ENCODE measurements at places on chromosomes 11 and 22.
A peak's percentile ranks its signal among the peaks of the same experiment; 100 is the strongest.

DNA sequence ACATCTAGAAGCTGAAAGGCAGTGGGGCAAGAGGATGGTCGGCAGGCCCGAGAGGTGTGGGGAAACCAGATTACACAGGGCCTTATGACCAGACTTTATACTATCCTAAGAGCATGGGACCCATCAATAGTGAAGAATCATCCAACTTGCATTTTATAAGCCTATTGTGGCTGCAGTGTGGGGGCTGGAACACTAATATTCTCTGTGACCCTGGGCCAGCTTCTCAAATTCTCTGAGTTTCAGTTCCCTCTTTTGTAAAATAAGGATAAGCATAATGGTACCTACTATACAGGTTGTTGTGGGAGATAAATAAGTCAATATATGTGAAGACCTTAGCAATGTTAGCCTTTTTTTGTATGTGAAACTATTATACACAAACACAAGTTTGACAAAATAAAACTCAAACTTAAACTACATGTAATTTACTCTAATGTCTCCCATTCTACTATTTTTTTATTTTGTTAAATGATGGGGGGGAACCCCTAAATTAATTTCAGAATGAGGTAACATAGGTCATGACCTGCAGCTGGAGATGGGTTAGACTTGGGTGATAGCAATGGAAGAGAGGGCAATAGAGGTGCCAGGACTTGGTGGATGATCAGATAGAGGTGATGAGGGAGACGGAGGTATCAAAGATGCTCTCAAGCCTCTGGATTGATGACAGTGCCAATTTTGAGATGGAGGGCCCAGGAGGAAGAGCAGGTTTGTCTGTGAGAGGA lies 30.1 kb downstream of the SMCO4 start:
- DNase-seq: no peak

DNA sequence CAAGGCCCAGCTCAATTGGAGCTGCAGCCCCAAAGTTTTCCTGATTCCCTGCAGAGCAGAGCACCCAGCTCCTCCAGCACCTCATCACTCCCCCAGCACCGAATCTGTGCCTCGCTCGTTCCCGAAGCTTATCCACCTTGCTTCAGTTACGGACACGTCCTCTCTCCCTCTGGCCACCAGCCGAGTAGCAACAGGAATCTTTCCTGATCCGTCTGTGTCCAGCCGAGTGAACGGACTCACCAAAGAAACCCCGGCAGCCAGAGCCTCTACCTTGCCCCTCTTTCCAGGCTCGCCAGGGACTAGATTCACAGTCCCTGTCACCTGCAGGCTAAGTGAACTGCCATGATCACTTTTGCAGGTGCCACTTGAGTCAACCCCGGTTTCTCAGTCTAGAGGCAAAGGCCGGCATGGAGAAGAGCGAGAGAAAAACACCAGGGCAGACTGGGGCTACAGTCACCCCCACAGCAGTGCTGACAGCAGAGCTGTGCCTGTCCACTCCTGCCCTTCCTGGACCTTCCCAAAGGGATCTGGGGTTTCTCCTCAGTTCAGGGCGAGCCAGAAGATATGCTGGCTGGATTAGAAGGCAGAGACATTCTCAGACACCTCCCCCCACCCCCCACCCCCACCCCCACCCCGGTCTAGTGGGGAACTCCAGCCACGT lies 32.3 kb downstream of the BID start:
- no peak for DNase-seq

DNA sequence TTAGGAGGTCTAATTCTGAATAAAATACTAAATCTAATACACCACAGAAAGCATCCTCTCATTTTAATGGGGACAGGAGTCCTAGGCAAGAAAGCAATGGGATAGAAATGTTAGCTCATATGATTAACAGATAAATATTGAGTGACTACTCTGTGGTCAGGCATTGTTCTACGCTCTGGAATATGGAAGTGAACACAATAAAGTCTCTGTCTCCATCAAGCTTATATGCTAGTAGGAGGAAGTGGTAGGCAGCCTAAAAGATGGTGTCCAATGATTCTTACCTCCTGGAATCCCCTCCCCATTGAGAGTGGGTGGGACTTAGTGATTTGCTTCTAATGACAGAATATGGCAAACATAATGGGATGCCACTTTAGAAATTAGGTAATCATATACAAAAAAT lies 160.3 kb upstream of the PDGFD start:
- DNase-seq: no peak

DNA sequence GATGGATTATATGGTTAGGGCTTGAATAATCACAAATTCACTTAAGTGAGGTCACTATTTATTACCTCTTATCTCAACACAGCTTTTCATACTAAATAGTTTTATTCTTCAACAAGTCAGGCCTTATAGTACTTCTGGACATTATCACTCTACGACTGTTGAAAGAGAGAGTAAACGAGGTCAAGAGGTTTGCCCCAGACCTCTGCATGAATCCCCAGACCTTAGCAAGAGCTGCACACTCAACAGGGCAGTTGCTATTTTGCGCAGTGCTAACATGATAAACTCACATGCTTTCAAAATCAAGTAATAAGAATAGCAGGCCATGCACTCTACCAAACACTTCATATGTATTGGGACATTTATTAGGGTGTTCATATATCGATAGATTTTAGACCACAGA lies 60.5 kb downstream of the DDI1 start:
- no peak for DNase-seq

DNA sequence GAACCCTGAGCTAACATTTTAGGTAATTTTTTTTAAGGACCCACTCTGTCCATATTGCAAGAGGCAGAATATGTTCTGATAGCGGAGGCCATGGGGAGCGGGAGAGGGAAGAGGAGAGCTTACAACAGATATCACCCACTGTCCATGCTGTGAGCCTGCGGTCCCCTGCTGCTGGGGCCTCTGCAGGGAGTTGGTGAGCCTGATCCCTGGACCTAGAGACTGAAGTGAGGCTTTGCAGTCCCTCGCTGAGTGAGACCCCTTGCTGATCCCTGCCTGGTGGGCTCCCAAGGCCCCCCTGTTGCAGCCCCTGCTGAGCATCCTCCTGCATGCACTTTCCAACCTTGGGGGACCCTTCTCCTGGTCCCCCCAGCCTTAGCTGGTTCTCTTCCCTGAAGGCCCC lies 12.5 kb downstream of the MIF start:
- no peak for DNase-seq

- DNase-seq: no peak
These were observed 23.4 kb upstream of the ROBO3 start for GRCh38 chr11:124841840-124842239.

GRCh38 chr11:66106786-66107599 lies 36.9 kb downstream of the PACS1 start:
- no peak for DNase-seq

DNA sequence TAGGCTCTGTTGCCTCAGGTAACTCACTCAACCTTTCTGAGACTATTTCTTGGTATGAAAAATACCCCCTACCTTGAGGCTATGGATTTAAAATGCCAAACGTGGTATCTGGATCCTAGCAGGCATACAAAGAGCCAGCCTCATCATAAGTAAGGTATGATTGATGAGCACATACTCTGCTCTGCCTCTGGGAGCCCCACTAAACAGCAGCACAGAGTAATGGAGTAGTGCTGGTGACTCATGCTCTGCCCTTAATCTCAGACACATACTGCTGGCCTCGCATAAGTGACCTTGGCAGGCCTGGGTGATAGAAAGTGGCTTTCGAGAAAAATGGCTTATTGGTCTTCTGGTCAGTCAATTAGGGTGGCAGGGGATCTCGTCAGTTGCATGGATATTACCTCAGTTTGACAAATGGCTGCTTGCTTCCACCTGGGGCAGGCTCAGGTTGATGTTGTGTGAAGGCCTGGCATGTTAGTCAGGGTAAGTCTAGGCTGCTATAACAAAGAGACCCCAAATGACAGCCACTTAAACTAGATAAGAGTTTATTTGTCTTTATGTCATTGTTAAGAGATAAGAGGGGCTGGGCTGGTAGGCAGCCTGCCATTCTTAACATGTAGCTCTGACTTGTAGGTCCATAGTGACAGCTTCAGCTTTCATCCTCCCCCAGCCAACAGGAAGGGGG lies 15.2 kb upstream of the SLC6A5 start:
- no peak for DNase-seq

DNA sequence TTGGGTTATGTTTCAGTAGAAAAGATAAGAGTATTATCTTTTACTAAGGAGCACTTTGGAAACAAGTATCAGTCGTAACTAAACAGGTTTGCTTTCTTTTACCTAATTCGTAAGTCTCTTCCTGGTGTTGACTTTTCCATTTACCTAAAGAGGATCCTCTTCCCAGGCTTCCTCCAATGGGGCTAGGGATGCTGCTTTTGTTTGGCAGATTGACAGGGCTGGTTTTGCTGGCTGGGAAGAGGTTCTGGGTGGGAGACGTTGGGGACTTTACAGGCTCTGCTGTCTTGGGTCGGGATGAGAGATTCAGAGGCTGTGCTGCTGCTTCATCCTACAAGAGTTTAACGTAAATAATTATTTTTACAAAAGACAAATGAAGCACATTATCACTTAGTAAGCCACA lies 306.7 kb downstream of the SOX6 start:
- DNase-seq: no peak

DNA sequence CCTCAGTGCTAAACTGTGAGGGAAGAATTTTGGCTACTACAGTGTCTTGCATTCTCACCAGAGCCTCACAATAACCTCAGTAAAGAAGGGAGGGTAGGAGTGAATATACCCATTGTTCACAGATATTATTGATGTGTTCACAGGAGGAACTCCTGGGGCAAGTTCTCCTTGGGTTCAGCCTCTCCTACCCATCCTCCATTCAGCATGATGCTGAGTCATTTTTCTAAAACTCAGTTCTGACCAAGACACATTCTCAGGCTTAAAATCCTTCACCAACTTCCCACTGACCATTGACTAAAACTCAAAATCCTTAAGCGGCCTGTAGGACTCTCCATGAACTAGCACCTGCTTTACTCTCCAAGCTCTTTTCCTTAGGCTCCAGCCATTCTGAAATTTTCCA lies 48.7 kb downstream of the SYTL2 start:
- DNase-seq: no peak

- no peak for DNase-seq
These were observed 922 bp downstream of the CRACR2B start for GRCh38 chr11:828506-829175.

- DNase-seq: peak; percentile 63
These were observed 207.5 kb downstream of the ETS1 start for GRCh38 chr11:128379587-128380580.

DNA sequence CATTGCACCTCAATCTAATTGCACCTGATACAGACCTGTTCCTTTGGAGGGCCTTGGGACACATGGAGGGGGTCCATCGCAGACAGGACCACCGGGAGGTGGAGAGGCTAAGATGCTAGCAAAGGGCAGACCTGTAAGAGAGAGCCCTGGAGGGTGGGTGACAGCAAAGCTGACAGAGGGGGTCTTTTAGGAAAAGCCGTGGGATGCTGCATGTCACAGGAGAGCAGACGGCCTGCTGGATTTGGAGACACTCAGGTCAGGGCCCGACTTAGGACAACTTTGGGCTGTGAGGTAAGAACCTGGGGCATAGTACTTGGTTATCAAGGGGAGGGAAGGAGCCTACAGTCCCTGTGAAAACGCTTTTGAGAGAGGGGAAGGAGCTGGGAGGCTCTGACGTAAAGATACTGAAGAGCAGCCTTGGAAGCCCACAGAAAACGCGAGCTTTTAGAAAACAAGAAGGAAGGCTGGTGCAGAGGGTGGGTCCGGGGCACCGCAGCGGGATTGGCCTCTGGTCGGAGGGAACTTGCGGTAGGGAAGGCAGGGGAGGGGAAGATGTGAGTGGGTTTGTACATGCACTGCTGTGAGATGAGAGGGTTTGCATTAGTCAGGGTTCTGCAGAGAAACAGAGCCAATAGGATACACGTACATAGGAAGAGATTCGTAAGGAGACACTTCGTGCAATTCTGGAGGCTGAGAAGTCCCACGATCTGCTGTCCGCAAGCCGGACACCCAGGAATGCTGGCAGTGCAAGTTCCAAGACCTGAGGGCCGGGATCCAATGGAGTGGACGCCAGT lies 868.5 kb downstream of the TBC1D22A start:
- DNase-seq: no peak

GRCh38 chr22:39814899-39815298 lies 78.7 kb downstream of the ENTHD1 start:
- no peak for DNase-seq

DNA sequence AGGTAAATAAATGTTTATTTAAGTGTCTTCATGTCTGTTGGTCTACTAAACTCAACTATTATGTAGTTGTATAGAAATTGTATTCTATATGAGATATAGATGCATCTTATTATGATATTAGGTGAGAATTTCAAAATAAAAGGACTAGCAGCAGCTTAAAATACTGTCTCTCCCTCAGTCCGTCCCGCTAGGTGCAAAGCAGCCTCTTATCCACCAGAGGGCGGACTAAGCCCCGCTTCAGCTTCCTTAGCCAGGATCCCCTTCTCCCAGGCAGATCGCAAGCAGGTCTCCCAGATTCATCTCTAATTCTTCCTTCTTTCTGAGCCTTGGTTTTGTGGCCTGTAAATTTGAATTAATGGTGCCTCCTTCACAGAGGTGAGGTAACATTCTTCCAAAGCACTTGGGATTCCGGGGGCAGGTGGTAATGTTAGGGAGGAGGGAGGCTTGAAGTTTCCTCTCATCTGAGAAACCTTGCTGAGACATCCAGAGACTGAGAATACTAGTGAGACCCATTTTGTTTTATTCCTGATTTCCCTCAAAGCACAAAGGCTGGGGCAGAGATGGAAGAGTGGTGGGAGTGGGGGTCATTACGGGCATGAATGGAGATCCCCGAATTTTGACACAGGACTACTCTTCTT lies 13.5 kb upstream of the INSC start:
- DNase-seq: peak; percentile 22

DNA sequence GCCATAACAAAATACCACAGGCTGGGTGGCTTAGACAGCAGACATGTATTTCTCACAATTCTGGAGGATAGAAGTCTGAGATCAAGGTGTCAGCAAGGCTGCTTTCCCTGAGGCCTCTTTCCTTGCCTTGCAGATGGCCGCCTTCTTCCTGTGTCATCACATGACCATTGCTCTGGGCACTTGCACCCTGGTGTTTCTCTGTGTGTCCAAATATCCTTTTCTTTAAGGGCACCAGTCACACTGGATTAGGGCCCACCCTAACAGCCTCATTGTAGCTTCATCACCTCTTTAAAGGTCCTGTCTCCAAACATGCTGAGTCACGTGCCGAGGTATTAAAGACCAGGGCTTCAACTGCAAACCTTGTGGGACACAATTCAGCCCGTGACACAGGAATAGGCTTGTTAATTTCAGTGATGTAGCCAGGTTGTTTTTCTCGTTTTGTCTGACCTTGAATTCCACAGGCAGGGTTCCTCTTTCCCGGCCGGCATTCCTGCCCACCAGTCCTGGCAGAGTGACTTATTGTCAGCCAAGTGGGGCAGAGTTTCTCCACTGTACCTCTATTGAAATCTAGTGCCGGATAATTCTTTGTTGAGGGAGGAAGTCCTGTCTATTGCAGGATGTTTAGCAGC lies 100.1 kb downstream of the KCNQ1OT1 start:
- no peak for DNase-seq

GRCh38 chr11:102603091-102603490 lies 22.0 kb downstream of the MMP20 start:
- DNase-seq: no peak

DNA sequence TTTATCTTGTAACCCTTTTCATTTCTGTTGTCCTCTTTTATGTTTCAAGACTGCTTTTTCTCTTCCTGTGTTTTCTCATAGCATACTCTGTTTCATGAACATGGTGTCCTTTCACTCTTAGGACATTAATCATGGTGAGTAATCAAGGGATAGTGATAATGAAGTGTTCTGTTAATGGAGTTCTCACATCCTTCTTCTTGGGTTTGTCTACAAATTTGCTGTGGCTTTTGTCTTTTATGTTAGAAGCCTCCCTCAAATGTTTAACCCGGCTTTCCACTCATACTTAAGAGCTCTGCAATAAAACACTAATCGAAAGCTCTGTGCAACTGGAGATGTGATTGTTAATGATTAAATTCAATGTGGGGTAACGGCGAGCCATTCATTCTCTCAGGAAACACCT lies 593.6 kb downstream of the NELL1 start:
- no peak for DNase-seq

Data from CD4-positive, alpha-beta T cell treated with Interleukin-6 at 100 ng/mL for 8 hours (primary cell).